T1000 (cell line): ENCODE measurements at places on chromosomes 12 and 14.

DNA sequence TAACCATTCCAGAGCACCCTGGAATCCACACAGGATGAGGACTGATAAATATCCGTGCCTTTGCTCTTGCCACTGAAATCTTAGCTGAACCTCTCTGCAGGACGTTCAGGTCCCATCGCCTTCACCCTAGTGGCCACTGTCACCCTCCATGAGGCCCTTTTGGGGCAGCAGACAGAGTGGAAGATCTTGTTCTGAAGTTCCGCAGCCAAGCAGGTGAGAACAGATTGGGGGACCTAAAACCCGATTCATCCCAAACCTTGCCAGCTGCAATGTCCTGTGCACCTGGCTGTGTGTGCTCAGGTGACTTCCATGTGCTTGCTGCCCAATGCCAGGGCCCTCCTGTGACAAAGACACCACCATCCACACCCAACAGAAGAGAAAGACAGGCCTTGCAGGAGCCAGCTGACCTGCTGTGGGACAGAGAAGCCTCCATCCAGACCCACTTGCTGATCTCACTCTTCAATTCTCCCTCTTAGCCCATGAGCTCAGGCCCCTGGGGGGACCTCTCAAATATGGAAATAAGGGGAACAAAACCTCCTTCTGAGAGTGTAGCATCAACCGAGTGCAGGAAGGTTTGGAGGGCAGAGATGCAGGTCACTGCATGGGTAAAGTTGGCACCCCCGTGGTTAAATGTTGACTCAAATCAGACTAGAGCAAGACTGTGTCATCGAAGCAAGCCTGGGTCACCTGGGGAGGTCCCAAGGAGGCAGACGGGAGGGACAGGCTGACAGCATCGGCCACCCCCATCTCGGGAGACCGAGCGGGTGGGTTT, 308.7 kb upstream of the DIO3 start:
- no peak for DNase-seq

GRCh38 chr12:55931780-55932550, 1.0 kb downstream of the DGKA start:
- no peak for DNase-seq

DNA sequence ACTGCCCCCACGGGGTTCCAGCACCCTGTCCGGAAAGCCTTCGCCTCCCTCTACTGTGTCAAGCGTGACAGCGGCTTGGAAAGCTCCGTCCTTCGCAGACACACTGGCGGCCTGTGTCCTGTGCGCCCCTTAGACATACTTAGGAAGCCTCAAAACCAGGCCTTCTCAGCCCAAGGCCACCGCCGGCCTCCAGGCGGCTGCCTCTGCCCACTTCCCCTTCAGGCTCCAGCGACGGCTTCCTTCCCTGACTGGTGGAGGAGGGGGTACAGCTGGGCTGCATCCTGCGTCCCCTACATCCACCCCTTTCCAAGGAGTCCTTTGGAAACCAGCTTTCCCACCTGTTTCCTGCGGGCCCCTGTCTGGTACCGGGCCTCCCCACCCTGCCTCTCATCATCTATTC, 2.5 kb upstream of the CACNA2D4 start:
- DNase-seq = no peak

- no peak for DNase-seq
Measured at GRCh38 chr12:103128862-103129501, 171.5 kb downstream of the ASCL1 start.

DNA sequence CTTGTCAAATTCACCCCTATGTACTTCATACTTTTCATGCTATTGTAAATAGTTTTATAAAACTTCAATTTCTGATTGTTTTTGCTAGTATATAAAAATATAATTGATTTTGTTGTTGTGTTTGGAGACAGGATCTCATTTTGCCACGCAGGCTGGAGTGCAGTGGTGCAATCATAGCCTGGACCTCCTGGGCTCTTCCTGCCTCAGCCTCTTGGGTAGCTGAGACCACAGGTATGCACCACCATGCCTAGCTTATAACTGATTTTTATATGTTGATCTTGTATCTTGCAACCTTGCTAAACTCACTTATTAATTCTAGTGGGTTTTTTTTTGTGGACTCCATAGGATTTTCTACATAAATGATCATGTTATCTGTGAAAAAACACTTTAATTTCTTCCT, 23.5 kb downstream of the ATP5MC2 start:
- no peak for DNase-seq

DNA sequence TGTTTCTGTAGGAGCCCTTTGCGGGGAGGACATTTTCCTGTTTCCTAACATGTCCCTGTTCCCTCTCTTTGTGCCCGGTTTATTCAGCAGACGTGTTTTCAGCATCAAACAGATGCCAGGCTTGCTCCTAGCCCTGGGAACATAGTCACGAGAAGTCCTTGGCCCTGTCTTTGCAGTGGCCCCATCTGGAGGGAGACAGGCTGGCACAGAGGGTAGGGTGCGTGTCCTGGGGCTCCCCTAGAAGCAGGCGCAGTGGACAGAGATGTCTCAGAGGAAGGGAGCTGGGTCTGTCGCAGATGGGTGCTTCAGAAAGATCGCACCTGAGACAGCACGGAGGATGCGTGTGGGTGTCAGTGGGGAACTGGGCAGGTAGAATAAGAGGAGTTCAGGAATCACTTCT, 75.0 kb upstream of the DYNC1H1 start:
- no peak for DNase-seq

- DNase-seq = no peak
Measured at GRCh38 chr12:96400631-96401075, 414 bp upstream of the CDK17 start.

GRCh38 chr14:100062590-100062989, 2.6 kb upstream of the EVL start:
- DNase-seq = no peak

DNA sequence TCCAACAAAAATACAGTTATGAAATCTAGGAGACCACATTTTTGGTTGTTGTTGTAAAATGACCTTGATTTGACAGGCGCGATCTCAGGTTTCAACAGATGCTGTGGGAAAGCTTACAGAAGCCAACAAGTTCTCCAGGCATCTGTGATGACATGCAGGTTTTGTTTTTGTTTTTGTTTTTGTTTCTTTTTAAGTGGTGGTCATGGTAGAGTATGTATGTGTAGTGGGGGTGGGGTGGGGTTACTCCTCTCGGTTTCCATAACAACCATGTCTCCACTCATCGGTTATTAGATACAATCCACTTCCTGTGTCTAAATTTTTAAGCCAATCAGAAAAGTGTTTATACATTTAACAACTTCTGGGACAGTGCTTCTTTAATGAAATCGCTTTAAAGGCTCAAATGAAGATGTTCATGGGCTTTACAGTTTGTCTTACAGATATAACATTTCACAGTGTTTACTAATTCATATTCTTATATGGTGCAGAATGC, 199.9 kb upstream of the FOXN3 start:
- DNase-seq = no peak

DNA sequence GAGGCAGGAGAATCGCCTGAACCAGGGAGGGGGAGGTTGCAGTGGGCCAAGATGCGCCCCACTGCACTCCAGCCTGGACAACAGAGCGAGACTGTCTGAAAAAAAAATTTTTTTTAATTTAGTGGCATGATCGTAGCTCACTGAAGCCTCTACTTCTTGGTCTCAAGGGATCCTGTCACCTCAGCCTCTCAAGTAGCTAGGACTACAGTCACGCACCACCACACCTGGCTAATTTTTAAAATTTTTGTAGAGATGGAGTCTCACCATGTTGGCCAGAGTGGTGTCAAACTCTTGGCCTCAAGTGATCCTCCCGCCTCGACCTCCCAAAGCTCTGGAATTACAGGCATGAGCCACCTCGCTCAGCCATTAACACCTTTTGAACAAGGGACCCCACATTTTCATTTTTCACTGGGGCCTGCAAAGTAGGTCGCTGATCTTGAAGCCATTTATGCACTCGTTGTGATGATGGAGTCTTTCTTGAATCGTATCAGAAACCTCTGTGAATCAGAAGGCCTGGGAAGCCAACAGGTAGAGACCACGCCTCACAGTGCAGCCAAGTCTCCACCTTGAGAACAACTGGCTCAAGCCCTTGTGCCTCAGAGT, 5.9 kb downstream of the HCAR1 start:
- no peak for DNase-seq

GRCh38 chr12:48866052-48866711, 512 bp upstream of the RND1 start:
- DNase-seq = no peak
